ENCODE measurements at places on chromosomes 1 and 21.

DNA sequence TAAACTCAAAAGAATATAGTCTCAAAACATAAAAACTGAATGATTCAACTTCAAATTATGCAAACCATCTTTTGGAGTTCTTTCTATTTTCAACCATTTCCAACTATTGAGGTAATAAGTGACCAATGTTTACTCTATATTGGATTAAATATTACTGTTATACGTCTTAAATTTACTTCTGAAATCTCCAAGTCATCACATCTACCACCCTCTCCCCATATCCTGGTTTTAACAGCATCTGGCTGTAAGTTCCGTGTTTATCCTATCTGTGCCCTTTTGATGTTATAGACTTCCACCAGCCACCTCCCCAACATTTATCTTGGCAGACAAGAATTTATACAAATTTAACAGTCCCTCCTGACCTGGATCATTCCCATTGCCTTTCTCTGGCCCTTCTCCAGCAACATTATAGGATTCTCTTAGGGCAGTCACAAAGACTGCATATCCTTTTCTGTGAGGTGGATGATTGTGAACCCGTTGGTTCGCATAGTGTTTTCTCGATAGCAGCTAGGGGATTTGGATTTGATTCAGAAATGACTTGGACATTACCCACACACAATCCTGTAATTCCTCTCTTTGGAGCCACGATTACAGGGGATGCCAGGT is 313.4 kb upstream of the FMN2 start:
- DNase-seq: no peak

- no peak for DNase-seq
These were observed 14.2 kb downstream of the WASF2 start for GRCh38 chr1:27475720-27476119.

- DNase-seq: no peak
These were observed 118.6 kb upstream of the IFFO2 start for GRCh38 chr1:19074902-19075721.

DNA sequence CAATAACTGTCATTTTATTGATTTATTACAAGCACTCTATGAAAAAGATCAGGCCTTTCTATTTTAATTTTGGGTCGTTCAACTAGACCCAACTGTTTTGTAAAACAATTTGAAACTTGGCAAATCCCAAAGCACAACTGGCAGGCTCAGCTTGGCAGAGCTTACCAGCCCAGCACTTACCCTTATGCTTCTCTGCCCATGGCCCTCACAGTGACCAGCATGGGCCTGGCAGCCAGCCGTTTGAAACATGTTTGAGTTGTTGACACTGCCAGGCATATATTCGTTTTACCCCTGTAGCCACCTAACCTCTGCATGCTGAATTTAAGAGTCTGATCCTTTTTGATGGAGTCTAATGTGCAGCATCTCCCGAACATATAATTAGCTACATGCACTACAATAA is 796.7 kb upstream of the ADGRL2 start:
- DNase-seq: no peak
